Activated CD4-positive, alpha-beta T cell treated with anti-CD3 and anti-CD28 coated beads for 36 hours (primary cell): ENCODE measurements at places on chromosomes 3 and 15. TPM values are rescaled to one million over a fixed set of nuclear protein-coding genes. Genes with fewer than 3 reads are reported as not detected.

DNA sequence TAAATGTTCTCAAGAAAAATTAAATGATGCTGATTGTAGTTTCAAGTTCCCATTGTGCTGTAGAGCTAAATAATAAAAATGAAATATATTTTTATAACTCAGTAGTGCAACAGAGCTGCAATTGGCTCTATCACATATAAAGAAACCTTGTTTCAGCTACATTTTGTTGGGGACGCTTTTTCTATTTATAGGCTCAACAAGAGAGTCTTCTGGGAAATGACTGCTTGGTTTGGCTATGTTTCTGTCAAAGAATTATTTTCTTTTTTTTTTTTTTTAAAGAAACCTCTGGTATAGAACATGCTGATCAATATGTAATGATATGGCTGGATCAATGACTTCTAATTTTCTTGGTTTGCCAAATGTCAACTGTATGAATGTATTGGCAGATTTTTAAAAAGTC lies 76.5 kb downstream of the OTOL1 start:
- no peak overlapping the region for H3K27ac ChIP-seq
- H3K4me3 ChIP-seq, result no peak overlapping the region
- no peaks in the 10 kb centered on the region for H3K36me3 ChIP-seq

DNA sequence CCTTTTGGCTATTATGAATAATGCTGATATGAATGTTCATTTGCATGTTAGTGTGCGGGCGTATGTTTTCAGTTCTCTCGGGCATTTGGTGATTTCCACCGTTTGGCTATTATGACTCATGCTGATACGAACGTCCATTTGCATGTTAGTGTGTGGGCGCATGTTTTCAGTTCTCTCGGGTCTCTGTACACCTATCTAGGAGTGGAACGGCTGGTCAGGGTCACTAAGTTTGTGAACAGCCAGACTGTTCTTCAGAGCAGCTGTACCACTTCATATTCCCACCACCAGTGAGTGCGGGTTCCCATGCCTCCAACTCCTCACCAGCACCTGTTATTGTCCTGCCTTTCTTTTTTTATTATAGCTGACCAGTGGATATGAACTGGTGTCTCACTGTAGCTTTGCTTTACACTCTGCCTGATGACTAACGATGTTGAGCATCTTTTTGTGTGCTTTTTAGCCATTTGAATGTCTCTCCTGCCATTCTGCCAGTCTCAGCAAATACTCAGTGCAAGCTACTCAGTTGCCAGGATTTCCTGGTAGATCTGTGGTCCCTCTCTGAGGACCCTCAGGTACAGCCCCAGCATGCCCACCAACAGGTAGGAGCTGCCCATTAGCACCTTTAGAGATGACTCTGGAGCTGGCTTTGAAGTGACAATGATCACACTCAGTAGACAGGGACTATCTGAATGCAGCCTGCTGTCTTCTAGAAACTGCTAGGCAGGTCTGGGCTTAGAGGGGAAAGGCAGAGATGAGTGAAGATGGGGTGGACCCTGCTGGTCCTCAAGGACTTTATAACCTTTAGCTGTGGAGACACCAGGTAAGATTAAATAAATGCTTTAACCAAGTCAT lies 141.1 kb downstream of the XXYLT1 start:
- H3K27ac ChIP-seq, result peak overlapping the region; percentile 90
- no peaks in the 10 kb centered on the region for H3K36me3 ChIP-seq
- H3K4me1 ChIP-seq, result peaks cover 39% of the 10 kb centered on the region
- H3K4me3 ChIP-seq, result peak overlapping the region; percentile 54

BDH1 gene
- 85.1 TPM for total RNA-seq

DNA sequence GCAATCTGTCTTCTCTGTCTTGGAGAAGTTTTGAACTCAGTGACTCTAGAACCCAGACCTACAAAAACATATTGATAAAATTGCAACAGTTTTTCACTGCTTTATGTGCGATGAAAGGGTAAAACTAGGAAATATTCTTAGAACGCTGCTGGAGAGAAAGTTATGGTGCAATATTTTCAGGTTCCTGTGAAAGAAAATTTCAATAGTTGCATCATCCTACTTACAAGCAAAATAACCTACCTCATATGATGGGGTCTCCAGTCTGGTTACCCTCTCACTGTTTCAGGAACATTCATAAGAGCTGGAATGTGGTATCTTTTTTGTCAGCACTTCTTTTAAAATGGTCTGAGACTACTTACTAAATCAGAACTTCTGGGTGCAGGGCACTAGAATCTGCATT lies 27.1 kb downstream of the GATM start:
- peaks cover 34% of the 10 kb centered on the region for H3K27me3 ChIP-seq
- no peaks in the 10 kb centered on the region for H3K36me3 ChIP-seq
- H3K4me3 ChIP-seq, result no peak overlapping the region

GRCh38 chr15:85752124-85752475 lies 42.6 kb downstream of the KLHL25 start:
- H3K27me3 ChIP-seq, result no peaks in the 10 kb centered on the region
- H3K4me1 ChIP-seq, result peaks cover 30% of the 10 kb centered on the region
- H3K36me3 ChIP-seq, result peaks cover 4% of the 10 kb centered on the region
- H3K27ac ChIP-seq, result no peak overlapping the region

GOLGA6B gene
- not detected for total RNA-seq

GRCh38 chr3:60000311-60001105 lies 950.7 kb upstream of the CFAP20DC start:
- H3K27ac ChIP-seq, result peak overlapping the region; percentile 56
- peaks cover 70% of the 10 kb centered on the region for H3K4me1 ChIP-seq
- no peaks in the 10 kb centered on the region for H3K27me3 ChIP-seq
- DNase-seq, result no peak

SCAANT1 gene
- not detected for total RNA-seq

DNA sequence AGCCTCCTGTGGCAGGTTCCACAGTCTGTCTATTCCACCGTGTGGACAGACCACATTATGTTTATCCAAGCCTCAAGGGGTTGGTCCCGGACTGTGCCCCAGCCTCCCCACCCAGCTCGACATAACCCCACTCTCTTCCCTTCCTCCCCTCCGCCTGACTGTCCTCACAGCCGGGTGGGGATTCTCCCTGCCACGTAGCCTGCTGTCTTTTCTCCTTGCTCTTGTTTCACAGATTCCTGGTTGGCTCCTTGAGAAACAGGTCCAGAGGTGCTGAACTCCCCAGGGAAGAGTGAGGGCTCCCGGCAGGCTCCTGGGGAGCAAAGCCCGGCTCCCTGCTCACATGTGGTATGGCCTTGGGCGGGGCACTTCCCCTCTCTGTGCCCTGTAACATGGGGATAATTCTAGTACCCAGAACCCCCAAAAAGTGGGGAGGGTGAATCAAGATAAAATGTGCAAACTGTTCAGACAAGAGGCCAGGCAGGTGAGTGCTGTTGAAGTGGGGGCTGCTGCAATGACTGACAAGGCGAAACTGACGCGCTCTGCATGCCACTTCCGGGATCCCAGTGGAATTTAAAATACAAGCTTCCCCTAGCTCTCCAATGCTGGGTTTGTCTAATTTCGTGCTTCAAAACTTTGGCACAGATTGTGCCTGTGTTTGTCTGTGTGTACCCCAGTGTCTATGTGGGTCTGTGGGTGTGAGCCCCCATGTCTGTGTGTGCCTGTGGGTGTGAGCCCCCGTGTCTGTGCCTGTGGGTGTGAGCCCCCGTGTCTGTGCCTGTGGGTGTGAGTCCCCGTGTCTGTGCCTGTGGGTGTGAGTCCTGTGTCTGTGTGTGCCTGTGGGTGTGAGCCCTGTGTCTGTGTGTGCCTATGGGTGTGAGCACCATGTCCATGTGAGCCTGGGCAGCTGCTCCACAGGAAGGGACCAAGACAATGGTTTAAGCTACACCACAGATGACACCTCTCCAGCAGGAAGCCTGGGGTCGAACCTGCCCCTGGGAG lies 160.6 kb upstream of the IQSEC1 start:
- H3K27ac ChIP-seq, result peak overlapping the region; percentile 69
- H3K27me3 ChIP-seq, result peaks cover 8% of the 10 kb centered on the region
- H3K4me3 ChIP-seq, result no peak overlapping the region
- no peaks in the 10 kb centered on the region for H3K36me3 ChIP-seq
- H3K4me1 ChIP-seq, result peaks cover 24% of the 10 kb centered on the region

DNA sequence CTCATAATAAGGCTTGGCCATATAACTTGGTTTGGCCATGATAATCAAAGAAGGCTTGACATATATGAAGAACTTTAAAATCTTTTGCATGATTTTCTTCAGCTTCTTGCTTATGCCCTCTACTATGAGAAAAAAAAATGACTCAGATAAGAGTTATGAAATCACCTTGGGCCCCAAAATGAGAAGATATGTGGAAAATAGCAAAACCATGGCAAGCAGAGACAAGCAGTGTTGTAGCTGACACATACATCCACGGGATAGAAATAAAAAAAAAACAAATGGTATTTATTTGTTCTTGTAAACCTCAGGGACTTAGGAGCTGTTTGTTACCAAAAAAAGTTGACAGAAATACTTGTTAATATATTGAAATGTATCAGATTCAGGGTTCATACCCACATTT lies 614.8 kb upstream of the BCHE start:
- H3K4me1 ChIP-seq, result no peaks in the 10 kb centered on the region
- no peaks in the 10 kb centered on the region for H3K36me3 ChIP-seq
- no peak for DNase-seq
- H3K27ac ChIP-seq, result no peak overlapping the region
- no peaks in the 10 kb centered on the region for H3K27me3 ChIP-seq

GRCh38 chr3:127606981-127607595 lies 8.9 kb downstream of the MCM2 start:
- H3K4me3 ChIP-seq, result no peak overlapping the region
- H3K27me3 ChIP-seq, result no peaks in the 10 kb centered on the region
- H3K27ac ChIP-seq, result no peak overlapping the region
- no peak for DNase-seq
- peaks cover 82% of the 10 kb centered on the region for H3K36me3 ChIP-seq

PYGO1 gene
- not detected for total RNA-seq

DPPA2 gene
- not detected for total RNA-seq

- no peak for DNase-seq
- H3K27me3 ChIP-seq, result no peaks in the 10 kb centered on the region
- no peak overlapping the region for H3K27ac ChIP-seq
- H3K36me3 ChIP-seq, result peaks cover 45% of the 10 kb centered on the region
- no peak overlapping the region for H3K4me3 ChIP-seq
These were observed 21.3 kb downstream of the KIF15 start for GRCh38 chr3:44782891-44783290.

GRCh38 chr15:45443645-45444044 lies 65.3 kb upstream of the GATM start:
- DNase-seq, result no peak
- no peaks in the 10 kb centered on the region for H3K27me3 ChIP-seq
- no peak overlapping the region for H3K4me3 ChIP-seq
- H3K36me3 ChIP-seq, result no peaks in the 10 kb centered on the region

- no peaks in the 10 kb centered on the region for H3K36me3 ChIP-seq
- no peak overlapping the region for H3K27ac ChIP-seq
- DNase-seq, result no peak
- H3K4me3 ChIP-seq, result no peak overlapping the region
These were observed 36.5 kb downstream of the ADAMTS9 start for GRCh38 chr3:64651303-64651702.

CCR2 gene
- 0.09 TPM for total RNA-seq

OXTR gene
- total RNA-seq, result 0.91 TPM

GRCh38 chr3:61438253-61439121 lies 122.9 kb upstream of the PTPRG start:
- H3K27me3 ChIP-seq, result peaks cover 3% of the 10 kb centered on the region
- no peak for DNase-seq
- no peak overlapping the region for H3K27ac ChIP-seq
- H3K4me1 ChIP-seq, result no peaks in the 10 kb centered on the region
- H3K4me3 ChIP-seq, result no peak overlapping the region

DCLK3 gene
- 0.30 TPM for total RNA-seq

- H3K27me3 ChIP-seq, result no peaks in the 10 kb centered on the region
- H3K27ac ChIP-seq, result no peak overlapping the region
- DNase-seq, result no peak
These were observed 39.8 kb upstream of the IREB2 start for GRCh38 chr15:78398076-78398825.

DNA sequence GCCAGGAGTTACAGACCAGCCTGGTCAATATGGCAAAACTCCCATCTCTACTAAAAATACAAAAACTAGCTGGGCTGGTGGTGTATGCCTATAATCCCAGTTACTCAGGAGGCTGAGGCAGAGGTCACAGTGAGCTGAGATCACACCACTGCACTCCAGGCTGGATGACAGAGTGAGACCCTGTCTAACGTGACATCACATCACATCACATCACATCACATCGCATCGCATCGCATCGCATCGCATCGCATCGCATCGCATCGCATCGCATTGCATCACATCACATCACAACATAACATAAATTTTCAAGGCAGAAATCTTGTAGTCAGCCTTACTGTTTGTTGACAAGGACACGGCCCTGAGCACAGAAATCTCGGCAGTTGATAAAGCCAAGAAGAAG lies 44.4 kb downstream of the RBM6 start:
- no peak overlapping the region for H3K27ac ChIP-seq
- H3K36me3 ChIP-seq, result peaks cover 10% of the 10 kb centered on the region
- DNase-seq, result no peak
- no peaks in the 10 kb centered on the region for H3K4me1 ChIP-seq
- H3K4me3 ChIP-seq, result no peak overlapping the region

- no peaks in the 10 kb centered on the region for H3K27me3 ChIP-seq
- peak; percentile 73 for DNase-seq
- H3K4me3 ChIP-seq, result peak overlapping the region; percentile 66
- H3K36me3 ChIP-seq, result no peaks in the 10 kb centered on the region
- peak overlapping the region; percentile 93 for H3K27ac ChIP-seq
These were observed 35.6 kb upstream of the RAB11A start for GRCh38 chr15:65833501-65834205.

SLC24A5 gene
- total RNA-seq, result not detected

- H3K36me3 ChIP-seq, result no peaks in the 10 kb centered on the region
- no peak overlapping the region for H3K27ac ChIP-seq
- H3K27me3 ChIP-seq, result peaks cover 2% of the 10 kb centered on the region
- no peak overlapping the region for H3K4me3 ChIP-seq
- no peaks in the 10 kb centered on the region for H3K4me1 ChIP-seq
- no peak for DNase-seq
These were observed 25.2 kb downstream of the CGNL1 start for GRCh38 chr15:57401546-57401945.

DNA sequence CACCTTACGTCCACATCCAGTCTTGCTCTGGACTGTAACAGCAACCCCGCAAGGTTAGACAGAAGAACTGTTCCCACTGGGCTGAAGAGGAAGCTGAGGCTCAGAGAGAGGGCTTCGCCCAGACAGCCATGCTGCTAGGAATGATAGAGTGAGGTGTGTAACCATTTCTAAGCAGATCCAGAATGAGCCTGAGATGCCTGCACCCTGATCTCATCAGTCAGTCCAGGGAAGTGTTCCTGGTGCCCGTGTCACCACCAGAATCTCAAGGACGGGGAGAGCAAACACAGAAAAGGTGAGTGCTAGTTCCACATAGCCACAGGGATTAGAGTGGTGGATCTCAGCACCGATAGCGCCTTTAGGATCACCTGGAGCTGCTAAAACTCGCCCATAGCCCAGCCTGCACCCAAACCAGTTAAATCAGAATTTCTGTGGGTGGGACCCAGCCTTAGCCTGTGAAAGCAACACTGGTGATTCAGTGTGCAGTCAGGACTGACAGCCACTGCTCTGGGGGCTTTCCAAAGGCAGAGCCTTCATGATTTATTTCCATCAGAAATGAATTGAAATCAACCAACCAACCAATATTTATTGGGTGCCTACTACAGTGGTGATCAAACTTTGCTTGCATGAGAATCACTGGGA lies 12.3 kb downstream of the ISLR start:
- H3K4me3 ChIP-seq, result no peak overlapping the region
- H3K27me3 ChIP-seq, result no peaks in the 10 kb centered on the region
- no peak overlapping the region for H3K27ac ChIP-seq
- H3K36me3 ChIP-seq, result no peaks in the 10 kb centered on the region
- no peaks in the 10 kb centered on the region for H3K4me1 ChIP-seq

SLC51A gene
- total RNA-seq, result not detected

GRCh38 chr3:32593903-32594525 lies 23.4 kb upstream of the DYNC1LI1 start:
- no peaks in the 10 kb centered on the region for H3K36me3 ChIP-seq
- no peaks in the 10 kb centered on the region for H3K4me1 ChIP-seq
- H3K4me3 ChIP-seq, result no peak overlapping the region
- peaks cover 2% of the 10 kb centered on the region for H3K27me3 ChIP-seq
